ENCODE measurements at places on chromosomes 1 and 21.

DNA sequence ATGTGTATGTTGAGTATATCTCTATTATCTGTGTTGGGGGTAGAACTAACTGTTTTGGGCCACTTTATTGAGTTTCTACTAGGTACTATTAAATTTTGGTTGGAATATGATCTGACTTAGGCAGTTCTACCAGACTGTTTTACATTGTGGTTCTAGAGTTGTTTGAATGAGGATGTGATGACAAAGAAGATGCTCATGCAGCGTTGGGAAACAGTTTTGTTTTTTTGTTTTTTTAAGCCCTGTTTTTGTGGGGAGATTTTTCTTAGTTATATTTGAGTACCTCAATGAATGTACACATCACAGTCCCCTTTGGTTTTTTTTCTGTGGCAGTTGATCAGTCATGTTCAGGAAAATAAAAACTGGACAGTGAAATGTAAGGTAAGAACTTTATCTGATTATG is 40.1 kb downstream of the TMED5 start:
- DNase-seq: no peak

DNA sequence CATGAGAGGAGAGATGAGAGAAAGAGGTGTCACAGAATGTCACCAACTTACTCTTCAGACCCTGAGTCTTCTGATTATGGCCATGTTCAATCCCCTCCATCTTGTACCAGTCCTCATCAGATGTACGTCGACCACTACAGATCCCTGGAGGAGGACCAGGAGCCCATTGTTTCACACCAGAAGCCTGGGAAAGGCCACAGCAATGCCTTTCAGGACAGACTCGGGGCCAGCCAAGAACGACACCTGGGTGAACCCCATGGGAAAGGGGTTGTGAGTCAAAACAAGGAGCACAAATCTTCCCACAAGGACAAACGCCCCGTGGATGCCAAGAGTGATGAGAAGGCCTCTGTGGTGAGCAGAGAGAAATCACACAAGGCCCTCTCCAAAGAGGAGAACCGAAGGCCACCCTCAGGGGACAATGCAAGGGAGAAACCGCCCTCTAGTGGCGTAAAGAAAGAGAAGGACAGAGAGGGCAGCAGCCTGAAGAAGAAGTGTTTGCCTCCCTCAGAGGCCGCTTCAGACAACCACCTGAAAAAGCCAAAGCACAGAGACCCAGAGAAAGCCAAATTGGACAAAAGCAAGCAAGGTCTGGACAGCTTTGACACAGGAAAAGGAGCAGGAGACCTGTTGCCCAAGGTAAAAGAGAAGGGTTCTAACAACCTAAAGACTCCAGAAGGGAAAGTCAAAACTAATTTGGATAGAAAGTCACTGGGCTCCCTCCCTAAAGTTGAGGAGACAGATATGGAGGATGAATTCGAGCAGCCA is 8.0 kb downstream of the ELOA start:
- DNase-seq: peak; percentile 49

- no peak for DNase-seq
Observed at GRCh38 chr1:166920561-166921475, 44.8 kb upstream of the TADA1 start.

DNA sequence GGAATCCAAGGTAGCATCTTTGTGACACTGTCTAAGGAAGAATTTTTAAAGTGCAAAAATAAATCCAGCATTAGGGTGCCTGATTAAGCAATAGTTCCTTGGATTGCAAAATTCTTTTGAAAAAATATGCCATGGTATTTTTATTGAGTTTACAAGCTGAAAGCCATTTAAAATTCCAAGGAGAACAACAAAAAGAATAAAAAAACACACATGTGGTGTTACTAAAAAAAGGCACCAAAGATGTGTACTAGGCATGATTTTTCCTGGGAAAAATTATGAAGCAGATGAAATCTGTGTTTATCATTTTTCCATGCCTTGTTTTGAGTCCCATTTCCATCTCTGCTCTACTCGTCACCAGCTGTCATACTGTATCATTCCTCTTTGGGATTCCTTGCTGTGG is 157.0 kb upstream of the ZNHIT6 start:
- no peak for DNase-seq

GRCh38 chr1:9164919-9165318 is 36.0 kb upstream of the GPR157 start:
- no peak for DNase-seq

DNA sequence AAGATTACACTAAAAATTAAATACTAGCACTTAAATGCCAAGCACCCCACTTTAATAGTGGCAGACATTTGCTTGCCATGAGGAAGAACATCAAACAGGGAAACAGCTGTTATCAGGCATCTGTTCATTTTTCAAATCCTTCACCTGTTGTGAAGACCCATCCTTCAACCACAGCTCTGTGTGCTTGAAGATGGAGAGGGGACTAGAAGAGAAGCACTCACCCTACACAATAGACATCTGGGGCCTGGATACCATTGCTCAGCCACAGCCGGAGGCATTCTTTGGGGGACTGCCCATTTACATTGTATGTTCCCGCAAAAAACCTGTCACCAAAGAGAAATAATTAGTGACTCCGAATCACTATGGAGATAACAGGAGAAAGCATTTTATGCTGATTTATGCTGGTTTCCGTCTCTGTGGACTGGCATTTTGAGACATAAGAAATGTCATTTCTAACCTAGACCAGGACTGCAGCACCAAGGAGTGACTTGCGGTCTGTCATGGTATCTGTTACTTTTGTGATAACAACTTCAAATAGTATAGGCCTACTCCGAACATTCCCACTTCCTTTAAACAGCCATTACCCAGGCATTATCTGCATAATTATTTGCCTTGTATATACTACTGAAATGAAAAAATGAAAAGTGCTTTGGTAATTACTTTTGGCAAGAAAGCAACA is 28.8 kb upstream of the MTF1 start:
- DNase-seq: no peak

GRCh38 chr1:169110236-169110635 is 3.7 kb downstream of the ATP1B1 start:
- no peak for DNase-seq

GRCh38 chr1:160578175-160578524 is 1.1 kb downstream of the CD84 start:
- DNase-seq: no peak

- DNase-seq: no peak
Observed at GRCh38 chr1:74368335-74368734, 133.1 kb downstream of the TNNI3K start.

DNA sequence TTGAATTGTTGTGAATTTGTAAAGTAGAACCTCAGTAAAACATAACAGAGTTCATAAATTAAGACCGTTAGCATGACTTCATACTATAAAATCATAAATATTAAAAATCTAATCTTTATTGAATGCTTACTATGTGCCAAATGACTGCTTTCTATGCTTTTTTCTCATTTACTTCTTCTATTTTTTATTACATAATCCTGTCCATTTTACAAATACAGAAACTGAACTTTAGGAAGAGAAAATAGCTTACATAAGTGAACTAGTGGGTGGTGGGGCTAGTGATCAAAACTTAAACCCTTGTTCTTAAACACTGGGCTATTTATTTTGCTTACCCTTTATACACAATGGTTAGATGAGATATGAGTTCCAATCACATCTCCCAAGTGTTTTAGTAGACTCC is 122.3 kb downstream of the ZC3H11B start:
- no peak for DNase-seq

DNA sequence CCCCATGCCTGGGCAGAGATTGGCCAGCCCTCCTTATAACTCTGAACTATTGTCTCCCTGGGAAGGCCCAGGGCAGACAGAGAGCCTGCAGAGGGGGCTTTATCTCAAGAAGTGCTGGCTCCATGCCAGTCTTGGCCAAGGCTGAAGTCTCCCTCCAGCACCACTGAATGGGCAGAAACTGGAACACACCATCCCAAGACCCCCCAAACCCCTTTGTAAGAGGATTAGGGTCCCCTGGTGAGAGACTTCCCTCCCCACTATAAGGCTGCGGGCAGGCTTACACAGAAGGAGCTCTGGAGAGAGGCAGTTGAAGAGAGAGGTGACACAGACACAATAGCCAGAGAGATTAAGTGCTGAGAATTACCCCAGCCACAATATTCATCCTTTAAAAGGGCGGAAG is 97.2 kb downstream of the NAV1 start:
- no peak for DNase-seq

GRCh38 chr1:41724926-41725325 is 193.8 kb downstream of the HIVEP3 start:
- no peak for DNase-seq

- DNase-seq: no peak
Observed at GRCh38 chr1:183634429-183635065, 1.0 kb downstream of the ARPC5 start.

DNA sequence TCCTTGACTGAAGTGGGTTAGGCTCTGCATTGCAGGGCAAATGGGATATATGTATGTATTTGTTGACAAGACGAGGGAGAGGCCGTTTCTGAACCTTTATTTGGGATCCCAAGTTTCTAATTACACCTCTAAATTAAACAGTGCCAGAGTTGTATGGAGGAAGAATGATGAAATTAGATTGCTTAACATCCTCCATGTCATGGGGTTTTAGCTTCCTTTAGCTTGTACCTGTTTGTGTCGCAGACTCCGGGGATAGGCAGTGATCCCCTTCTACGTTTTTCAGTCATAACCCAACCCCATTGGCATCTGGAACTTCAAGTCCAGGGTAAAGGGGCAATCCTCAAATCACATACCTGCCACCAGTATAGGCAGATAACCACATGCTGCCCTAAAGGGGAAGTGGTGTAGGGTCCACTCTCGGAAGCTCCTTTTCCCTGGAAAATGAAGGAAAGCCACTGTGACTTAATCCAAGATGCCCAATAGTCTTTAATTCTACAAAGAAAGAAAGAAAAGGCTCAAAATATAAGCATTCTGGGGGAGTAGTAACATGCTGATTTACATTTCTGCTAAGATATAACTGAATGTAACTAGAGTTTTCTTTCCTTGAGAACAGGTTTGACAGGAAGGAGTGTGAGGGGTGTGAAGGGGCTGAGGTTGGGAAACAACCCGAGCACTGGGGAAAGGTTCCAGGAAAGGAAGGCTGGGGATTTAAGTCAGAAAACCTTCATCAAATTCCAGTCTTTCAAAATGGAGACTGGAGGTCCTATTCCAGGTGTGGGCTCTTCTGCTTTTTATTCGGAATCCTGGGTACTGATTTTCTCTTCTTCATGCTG is 77.6 kb downstream of the RGL1 start:
- DNase-seq: no peak

DNA sequence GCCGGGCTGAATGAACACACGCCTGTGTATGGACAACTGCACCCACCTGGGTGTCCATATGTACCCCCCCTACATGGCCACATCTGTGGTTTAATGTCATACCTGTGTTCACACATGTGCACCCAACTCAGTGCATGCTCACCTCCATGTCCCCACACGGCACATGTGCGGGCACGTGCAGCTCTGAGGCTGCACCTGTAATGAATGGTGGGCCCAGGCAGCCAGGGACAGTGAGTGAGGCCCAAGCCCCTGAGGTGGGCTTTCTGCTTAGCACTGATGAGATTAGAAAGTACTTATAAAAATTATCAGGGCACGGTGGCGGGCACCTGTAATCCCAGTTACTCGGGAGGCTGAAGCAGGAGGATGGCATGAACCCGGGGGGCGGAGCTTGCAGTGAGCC is 42.5 kb upstream of the CSF3R start:
- DNase-seq: no peak

- no peak for DNase-seq
Observed at GRCh38 chr1:71586030-71586429, 505.2 kb upstream of the ZRANB2 start.

- no peak for DNase-seq
Observed at GRCh38 chr1:31904339-31905092, 33.7 kb downstream of the PTP4A2 start.

- DNase-seq: no peak
Observed at GRCh38 chr1:179599623-179600249, 8.1 kb downstream of the TDRD5 start.

- no peak for DNase-seq
Observed at GRCh38 chr1:59125676-59126320, 171.1 kb upstream of the FGGY start.

- DNase-seq: no peak
Observed at GRCh38 chr21:15893902-15894301, 164.1 kb downstream of the USP25 start.

DNA sequence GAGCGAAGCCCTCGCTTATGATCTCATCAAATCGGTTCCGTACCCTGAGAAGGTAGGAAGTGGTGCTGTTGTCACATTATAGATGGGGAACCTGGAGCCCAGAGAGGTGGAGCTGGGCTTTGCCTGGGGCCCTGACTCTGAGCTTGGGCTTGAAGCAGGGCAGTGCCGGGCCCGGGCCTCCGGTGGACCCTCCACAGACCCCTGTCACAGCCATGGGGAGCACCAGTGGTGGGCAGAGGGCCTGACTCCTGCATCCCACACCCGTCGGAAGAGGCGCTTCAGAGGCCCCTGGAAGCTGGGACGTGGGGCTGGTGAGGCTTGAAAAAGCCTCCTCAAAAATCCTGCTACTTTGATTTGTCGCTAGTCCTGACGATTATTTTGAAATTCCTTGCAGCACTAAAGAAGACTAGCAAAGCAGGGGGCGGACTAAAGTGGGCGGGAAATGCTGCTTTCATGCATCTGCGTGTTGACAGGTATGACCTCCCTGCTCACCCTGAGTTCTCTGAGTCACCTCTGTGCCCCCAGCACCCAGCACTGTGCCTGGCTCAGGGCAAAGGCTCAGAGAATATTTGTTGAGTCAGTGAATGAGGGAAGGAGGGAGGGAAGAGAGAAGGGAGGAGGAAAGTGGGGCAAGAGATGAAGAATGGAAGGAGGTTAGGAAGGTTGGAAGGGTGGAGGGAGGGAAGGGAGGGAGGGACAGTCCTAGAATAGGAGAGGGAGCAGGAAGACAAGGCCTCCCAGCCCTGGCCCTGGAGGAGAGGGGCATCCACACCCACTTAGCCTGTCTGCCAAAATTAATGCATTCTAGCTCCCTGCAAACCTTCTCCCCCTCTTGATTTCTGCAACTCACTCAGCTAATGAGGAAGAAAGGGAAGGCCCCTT is 262.8 kb upstream of the VAMP3 start:
- DNase-seq: no peak

- no peak for DNase-seq
Observed at GRCh38 chr1:228393268-228393701, 13.3 kb downstream of the TRIM11 start.

GRCh38 chr1:48776393-48777218 is at the start of gene BEND5:
Gene BEND5, minus strand, starts transcription at chr1:48776891. Its CDS starts 60 bp downstream, at chr1:48776831.
- peak; percentile 26 for DNase-seq

DNA sequence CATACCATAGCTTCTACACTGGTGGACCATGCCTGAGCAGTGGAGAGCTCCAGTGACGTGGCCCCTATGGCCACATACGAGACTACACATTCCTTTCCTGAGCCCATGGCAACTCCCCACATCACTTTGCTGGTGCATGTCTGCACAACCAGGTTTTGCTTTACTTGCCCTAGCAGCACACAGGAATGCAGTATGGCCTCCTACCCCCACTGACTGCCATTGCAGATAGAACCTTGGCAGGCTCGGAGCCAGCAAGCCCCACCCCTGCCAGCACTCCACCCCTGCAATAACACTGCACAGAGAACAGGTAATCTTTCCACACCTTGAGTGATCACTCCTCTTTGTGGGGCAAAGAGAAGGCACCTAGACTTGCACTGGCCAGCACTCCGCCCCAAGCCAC is 531.9 kb upstream of the CAMK1G start:
- no peak for DNase-seq

- peak; percentile 17 for DNase-seq
Observed at GRCh38 chr1:33455539-33456501, 16.6 kb upstream of the ZSCAN20 start.

GRCh38 chr21:17051054-17051453 is 461.8 kb upstream of the CXADR start:
- no peak for DNase-seq

GRCh38 chr1:162003830-162004215 is 19.8 kb downstream of the OLFML2B start:
- DNase-seq: no peak
